ENCODE measurements at places on chromosomes 5 and 9.

DNA sequence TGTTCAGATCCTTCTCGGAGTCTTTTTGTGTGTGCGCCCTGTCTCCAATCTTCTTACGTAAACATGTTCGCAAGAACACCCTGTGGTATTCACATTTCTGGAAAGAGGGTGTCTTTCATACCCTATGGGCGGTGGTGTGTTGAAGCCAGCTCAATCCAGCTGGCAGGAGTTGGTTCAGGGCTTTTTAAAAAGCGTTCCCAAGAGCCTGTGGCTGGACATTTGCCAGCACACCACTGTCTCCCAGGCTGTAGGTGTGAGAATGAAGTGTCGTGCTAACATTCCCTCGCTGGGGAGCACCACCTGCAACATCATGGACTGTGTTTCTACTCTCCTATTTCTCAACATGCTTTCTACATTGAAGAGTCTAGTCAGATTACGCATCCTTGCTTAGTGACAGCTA is 51.7 kb downstream of the S1PR3 start:
- no peak for DNase-seq

DNA sequence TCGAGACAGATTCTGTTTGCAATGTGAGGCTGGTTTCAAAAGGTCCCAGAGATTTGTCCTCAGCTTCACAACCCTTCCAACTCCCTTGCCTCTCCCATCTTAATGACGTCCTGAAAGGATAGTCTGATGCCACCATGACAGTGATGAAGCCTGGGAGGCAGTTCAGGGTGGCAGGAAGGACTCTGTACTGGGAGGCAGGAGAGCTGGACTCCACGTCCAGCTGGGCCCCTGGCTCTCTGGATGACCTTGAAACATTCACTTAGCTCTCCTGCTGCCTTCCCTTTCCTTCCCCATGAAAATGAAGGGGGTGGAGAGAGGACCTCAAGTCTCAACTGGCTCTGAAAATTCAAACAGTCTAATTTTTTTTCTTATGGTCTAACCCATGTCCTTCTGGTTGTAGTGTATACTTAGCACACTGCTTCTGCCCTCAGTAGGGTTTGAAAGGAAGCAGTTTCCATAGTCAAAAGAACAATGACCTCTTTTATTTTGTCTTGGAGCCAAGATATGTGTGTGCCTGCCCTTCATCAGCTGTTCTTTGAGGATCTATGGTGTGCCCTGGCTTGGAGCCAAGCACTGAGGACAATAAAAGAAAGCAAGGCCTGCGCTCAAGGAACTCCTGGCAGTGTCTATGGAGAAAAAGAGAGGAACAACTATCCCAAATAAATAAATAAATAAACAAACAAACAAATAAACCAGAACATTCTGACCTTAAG is 188.3 kb downstream of the GRIA1 start:
- no peak for DNase-seq

GRCh38 chr5:36904677-36905076 is 28.1 kb downstream of the NIPBL start:
- no peak for DNase-seq

DNA sequence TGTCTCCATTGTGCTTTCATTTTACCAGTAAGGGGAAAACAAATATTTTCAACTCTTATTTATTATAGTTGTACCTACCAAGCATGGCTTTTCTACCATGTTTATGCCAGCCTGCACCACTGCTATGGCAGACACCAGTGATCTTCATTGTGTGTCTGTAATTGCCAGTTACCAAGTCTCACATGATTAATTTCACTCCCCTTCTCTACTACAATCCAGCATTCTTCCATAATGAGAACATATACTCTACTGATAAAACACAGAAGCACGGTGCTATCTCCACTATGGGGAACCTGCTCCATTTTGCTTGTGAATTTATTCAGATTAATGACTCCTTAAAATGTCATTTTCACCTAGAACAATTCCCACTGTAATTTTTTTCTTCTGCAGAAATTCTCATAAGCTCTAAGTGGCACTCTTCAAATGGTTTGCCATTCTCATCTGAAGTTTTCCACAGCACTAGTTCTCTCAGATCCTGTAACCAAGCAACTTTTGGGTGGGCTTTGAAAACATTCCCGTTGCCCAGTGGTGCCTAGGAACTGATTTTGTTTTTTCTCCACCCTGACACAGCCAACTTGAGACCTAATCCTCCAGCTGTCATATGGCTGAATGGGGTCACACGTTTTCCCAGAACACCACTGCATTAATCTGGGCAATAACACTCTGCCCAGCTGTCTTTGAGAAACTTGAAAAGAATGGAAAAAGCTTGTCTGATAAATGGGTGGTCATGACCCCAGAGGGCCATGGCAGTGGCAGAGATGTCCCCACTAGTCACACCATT is 222.7 kb upstream of the RASEF start:
- no peak for DNase-seq

GRCh38 chr9:16705111-16705604 is 165.3 kb downstream of the BNC2 start:
- peak; percentile 100 for DNase-seq

GRCh38 chr5:83414601-83415000 is 56.9 kb upstream of the VCAN start:
- DNase-seq = peak; percentile 20

- no peak for DNase-seq
Measured at GRCh38 chr5:149762958-149763630, 33.0 kb downstream of the PPARGC1B start.

Data from EH (cell line).